ENCODE measurements at places on chromosomes 7 and 10. TPM values are rescaled to one million over a fixed set of nuclear protein-coding genes. Genes with fewer than 3 reads are reported as not detected.

DNA sequence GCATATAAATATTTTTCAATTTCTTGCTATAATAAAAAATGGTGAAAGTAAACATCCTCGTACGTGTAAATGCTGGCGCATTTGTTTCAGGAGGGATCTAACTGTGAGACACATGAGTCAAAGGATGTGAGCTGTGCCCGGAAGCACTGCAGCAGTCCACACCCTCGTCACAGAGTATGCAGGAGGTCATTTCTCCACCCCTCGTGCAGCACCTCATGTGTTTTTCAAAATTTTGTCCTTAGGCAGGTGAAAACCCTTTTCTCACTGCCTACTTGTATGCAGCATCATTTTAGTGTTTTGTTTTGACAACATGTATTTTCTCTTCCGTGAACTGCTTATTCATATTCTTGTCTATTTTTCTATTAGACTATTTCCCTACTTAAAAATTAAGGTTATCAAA is 162.7 kb downstream of the AVL9 start:
- H3K36me3 ChIP-seq, result no peaks in the 10 kb centered on the region
- no peaks in the 10 kb centered on the region for H3K27me3 ChIP-seq
- no peak for DNase-seq
- no peak overlapping the region for H3K27ac ChIP-seq

DNA sequence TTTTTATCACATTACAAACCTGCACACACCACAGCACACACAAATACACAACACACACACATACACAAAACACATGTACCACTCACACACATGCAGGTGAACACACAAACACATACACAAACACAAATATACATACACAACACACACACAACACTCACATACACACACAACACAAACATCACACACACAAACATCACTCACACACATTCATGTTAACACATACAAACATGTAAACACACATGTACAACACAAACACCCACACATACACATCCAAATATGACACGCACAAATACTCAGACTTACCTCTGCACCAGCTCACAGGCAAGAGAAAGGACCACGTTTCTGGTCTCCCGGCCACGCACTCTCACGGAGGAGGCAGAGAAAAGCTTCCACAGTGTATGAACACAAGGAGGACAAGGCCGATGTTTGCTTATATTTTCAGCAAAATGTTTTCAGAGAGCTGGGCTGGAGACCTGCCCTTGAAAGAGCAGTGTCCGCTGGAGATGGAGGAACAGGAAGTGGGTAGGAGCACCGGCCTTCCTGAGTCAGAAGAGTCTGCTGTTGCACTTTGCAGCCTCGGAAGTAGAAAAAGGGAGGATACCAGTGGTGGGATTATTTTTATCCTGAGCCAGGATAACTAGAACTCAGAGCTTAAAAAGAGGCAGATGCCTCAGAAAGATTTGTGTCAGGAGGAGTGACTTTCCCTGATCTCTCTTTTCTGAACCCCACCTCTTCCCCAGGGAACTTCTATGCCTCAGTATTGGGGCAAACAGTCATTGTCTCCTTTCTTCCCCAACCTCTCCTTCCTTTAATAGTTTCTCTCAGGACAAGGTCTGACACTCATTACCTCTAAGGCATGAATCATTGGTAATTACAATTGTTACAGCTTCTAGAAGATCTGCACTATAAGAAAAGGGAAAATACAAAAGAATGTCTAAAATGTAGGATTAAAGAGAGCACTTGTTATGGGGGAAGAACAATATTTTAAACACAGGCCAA is at the start of gene GIMAP6:
Gene GIMAP6 (minus strand): TSS at position 520 of the 999 bp plus-strand sequence. CDS start 2,243 bp downstream, outside the sequence.
- no peaks in the 10 kb centered on the region for H3K4me1 ChIP-seq
- H3K27me3 ChIP-seq, result no peaks in the 10 kb centered on the region
- peak; percentile 7 for DNase-seq
- H3K27ac ChIP-seq, result peak within 1 kb of the TSS; percentile 82
- no peaks in the 10 kb centered on the region for H3K36me3 ChIP-seq

DNA sequence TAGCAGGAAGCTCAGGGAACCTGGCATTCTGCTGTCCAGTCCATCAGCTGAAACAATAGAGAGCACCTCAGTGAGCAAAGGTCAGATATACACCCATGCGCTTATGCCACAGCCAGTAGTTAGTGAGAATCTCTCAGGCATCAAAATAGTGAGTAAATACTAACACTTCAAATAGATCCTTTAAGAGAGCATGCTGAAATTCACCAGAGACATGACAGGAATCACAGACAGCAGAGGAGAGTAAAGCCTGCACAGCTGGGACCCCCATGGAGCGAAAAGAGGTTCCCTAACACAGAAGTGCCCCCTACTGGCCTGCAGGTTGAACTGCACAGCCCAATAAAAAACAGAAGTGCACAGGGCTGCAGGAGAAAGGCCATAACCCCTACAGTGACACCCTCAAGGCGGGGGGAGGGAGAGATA is 57.6 kb upstream of the ANTXRL start:
- no peaks in the 10 kb centered on the region for H3K36me3 ChIP-seq
- H3K4me1 ChIP-seq, result no peaks in the 10 kb centered on the region
- H3K4me3 ChIP-seq, result no peak overlapping the region
- H3K27me3 ChIP-seq, result no peaks in the 10 kb centered on the region

SLC25A28 gene
- 57.1 TPM for polyA plus RNA-seq

TET1 gene
- 0.22 TPM for polyA plus RNA-seq

DNA sequence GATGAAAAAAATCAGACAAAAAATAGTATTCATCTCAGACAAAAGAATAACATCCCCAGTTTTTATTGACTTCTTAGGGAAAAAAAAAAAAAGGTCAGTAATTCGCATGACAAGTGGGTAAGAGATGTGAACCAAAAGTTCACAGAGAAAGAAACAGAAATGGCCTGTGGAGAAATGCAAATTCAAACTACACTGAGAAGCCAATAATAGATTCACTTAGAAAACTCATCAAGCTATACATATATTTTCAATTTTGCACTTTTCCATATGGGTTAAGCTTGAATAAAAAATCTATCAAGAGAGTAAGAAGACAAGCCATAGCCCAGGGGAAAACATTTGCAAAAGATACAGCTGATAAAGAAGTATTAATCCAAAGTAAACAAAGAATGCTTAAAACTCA is 28.0 kb downstream of the HERC4 start:
- H3K4me1 ChIP-seq, result no peaks in the 10 kb centered on the region
- no peaks in the 10 kb centered on the region for H3K36me3 ChIP-seq
- DNase-seq, result no peak
- H3K27ac ChIP-seq, result no peak overlapping the region
- H3K27me3 ChIP-seq, result no peaks in the 10 kb centered on the region

HTR5A gene
- not detected for polyA plus RNA-seq

GRCh38 chr7:123533553-123533917 is 860 bp downstream of the IQUB start:
- no peaks in the 10 kb centered on the region for H3K36me3 ChIP-seq
- no peaks in the 10 kb centered on the region for H3K4me1 ChIP-seq
- H3K27ac ChIP-seq, result no peak overlapping the region
- no peaks in the 10 kb centered on the region for H3K27me3 ChIP-seq

DNA sequence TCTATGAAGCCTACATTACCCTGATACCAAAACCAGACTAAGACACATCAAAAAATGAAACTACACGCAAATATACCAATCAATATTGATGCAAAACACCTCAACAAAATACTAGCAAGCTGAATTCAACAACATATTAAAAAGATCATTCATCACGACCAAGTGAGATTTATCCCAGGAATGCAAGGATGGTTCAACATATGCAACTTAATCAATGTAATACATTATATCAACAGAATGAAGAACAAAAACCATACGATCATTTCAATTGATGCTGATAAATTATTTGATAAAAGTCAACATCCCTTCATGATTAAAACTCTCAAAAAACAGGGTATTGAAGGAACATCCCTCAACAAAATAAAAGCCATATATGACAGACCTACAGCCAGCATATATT is 5.7 kb downstream of the CLEC5A start:
- no peaks in the 10 kb centered on the region for H3K36me3 ChIP-seq
- no peak for DNase-seq
- H3K4me1 ChIP-seq, result no peaks in the 10 kb centered on the region
- H3K4me3 ChIP-seq, result no peak overlapping the region
- H3K27me3 ChIP-seq, result no peaks in the 10 kb centered on the region
- H3K27ac ChIP-seq, result no peak overlapping the region

DNA sequence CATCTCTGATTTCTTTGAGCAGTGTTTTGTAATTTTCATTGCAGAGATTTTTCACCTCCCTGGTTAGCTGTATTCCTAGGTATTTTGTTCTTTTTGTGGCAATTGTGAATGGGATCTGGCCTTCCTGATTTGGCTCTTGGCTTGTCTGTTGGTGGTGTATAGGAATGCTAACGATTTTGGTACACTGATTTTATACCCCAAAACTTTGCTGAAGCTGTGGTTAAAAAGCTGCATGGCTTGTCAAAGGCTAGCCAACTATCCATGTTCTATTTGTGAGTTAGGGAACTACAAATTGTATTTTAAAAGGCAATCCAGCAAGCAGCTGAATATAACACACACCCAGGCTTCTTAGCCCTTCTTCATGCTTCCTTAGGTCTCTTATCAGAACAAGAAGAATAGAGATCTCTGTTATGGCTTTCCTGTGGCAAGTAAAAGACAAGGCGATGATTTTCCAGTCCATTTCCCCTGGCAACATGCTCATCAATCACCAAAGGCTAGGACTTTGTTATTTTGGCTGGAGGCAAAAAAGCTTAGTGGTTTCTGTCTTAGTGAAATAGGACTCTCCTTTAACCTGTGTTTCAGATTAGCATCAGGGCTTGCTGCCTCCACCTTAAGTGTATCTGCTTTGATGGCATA is 77.5 kb downstream of the CDK6 start:
- no peak overlapping the region for H3K27ac ChIP-seq
- H3K27me3 ChIP-seq, result no peaks in the 10 kb centered on the region
- no peaks in the 10 kb centered on the region for H3K36me3 ChIP-seq

DNA sequence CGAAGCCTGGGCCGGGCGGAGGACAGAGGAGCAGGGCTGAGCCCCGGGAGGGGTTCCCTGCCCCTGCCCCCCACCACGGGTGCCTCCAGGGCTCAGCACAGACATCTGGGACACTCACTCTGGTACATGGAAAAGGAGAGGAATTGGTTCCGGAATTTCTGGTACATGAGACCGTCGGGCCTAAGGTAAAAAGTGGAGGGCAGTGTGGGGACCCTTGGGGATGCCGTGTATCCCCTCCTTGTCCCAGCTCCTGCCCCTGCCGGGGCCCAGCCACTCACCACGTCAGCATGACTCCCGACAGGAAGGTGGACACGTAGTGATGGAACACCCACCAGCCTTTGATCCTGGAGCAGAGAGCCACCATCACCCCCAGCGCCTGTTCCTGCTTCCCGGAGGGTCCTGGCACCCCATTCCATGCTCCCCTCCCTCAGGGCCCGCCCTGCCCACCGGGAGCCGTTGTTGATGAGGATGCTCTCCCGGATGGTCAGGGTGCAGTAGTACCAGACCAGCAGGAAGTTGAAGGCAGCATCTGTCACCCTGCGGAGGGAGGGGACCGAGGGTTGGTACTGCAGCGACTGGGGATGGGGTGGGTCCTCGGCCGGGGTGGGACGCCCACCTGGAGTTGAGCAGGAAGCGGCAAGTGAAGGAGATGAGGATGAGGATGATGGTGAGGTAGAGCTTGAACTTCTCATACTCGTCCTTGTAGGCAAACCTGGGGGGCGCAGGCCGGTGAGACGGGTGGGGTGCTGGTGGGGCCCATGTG is 6.4 kb downstream of the TMEM120A start:
- H3K4me1 ChIP-seq, result peaks cover 8% of the 10 kb centered on the region
- peak; percentile 74 for DNase-seq
- H3K27me3 ChIP-seq, result no peaks in the 10 kb centered on the region
- H3K27ac ChIP-seq, result no peak overlapping the region
- H3K36me3 ChIP-seq, result peaks cover 8% of the 10 kb centered on the region

- H3K36me3 ChIP-seq, result no peaks in the 10 kb centered on the region
- H3K4me3 ChIP-seq, result no peak overlapping the region
- no peaks in the 10 kb centered on the region for H3K4me1 ChIP-seq
- no peaks in the 10 kb centered on the region for H3K27me3 ChIP-seq
- H3K27ac ChIP-seq, result no peak overlapping the region
These were observed 7.0 kb downstream of the POLR2J start for GRCh38 chr7:102471791-102472125.

PUS7 gene
- 2.6 TPM for polyA plus RNA-seq

MALRD1 gene
- 2.4 TPM for polyA plus RNA-seq

GRCh38 chr10:68301790-68302502 is 29.9 kb upstream of the HNRNPH3 start:
- H3K4me1 ChIP-seq, result no peaks in the 10 kb centered on the region
- DNase-seq, result peak; percentile 81

GRCh38 chr7:69772718-69773436 is 174.6 kb downstream of the AUTS2 start:
- no peak for DNase-seq
- no peaks in the 10 kb centered on the region for H3K4me1 ChIP-seq
- no peak overlapping the region for H3K4me3 ChIP-seq
- no peaks in the 10 kb centered on the region for H3K27me3 ChIP-seq
- H3K36me3 ChIP-seq, result no peaks in the 10 kb centered on the region
- H3K27ac ChIP-seq, result no peak overlapping the region

DNA sequence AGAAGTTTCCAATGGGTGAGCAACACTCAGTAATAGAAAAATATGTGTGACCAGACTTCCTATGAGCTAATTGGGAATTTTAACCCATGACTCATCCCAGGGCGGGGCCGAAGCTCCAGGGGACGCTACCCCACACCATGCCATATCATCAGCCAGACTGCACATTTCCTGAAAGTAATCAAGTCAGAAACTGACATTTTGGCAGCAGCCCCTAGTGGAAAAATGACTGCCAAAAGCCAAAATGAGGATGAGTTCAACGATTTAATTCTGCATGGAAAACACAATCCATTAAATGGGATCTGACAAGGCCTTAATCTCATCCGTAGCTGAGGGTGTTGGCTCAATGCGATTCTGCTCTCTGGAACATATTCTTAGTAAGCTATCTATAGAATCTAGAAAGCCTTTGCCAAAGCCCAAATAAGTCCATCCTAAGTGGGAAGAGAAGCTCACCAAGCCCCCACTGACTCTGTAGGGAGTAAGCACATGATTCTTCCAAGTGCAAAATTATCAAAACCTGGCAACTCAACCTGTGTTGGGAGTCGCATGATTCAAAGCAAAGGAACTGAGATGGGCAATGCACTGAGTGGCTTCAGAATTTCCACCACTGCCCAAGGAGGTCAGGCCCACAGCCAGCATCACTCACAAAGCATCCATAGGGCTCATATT is 93.1 kb upstream of the PDE1C start:
- no peak for DNase-seq
- H3K4me3 ChIP-seq, result no peak overlapping the region
- no peaks in the 10 kb centered on the region for H3K4me1 ChIP-seq
- no peak overlapping the region for H3K27ac ChIP-seq
- H3K36me3 ChIP-seq, result no peaks in the 10 kb centered on the region

PRKCQ gene
- polyA plus RNA-seq, result 6.1 TPM

DNA sequence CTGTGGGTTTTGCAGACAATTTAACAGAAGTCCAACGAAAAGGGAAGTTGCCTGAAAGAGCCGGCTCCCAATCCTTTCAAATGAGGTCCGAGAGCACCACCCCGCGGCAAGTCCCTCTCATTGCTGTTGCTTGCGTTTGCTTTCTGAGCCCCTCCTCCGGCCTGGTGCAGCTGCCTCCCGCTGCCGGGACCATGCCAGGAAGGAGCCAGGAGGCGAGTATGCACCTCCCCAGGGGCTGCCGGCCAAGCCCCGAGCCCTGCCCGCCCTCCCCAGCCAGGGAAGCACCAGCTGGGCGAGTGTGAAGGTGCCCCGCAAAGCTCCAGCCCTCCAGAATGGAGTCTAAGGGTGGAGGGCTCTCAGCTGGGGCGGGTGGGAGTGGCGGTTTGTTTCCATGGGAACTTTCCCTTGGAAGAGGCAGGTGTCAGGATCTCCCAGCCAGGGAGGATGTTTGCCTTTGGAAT is 25.8 kb upstream of the PPP2R2D start:
- H3K4me1 ChIP-seq, result no peaks in the 10 kb centered on the region
- H3K27ac ChIP-seq, result no peak overlapping the region
- no peaks in the 10 kb centered on the region for H3K36me3 ChIP-seq
- no peak overlapping the region for H3K4me3 ChIP-seq
- DNase-seq, result peak; percentile 84
- H3K27me3 ChIP-seq, result no peaks in the 10 kb centered on the region
